ENCODE measurements at places on chromosomes 7 and 10.

- peak; percentile 55 for DNase-seq
These were observed 1.2 kb downstream of the TRDMT1 start for GRCh38 chr10:17200001-17200911.

- no peak for DNase-seq
These were observed 62.0 kb downstream of the VSTM4 start for GRCh38 chr10:49053053-49053997.

GRCh38 chr7:44305564-44306507 lies 19.6 kb downstream of the CAMK2B start:
- no peak for DNase-seq

- peak; percentile 60 for DNase-seq
These were observed 206.5 kb downstream of the SORCS1 start for GRCh38 chr10:106957823-106958588.

DNA sequence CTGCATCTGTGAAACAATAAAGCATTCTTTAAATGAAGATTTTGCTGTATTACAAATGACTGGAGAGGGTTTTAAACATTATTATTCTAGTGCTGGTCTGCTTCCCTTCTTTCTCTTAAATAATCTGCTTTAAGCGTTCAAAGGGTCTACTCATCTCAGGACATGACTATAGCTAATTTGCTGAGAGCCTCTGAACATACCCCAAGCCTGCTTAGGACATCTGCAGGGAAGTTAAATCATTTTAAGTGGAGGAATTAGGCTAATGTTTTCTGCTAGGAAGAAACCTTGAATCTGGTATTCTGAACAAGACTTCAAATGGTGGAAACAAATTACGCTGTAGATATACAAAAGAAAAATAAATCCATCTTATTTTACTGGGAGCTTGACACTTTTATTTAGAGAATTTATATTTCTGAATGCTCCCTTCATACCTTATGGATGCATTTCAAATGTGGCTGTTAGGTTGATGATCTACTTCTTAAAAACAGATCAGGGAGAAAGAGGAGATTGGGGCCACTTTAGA lies 124.4 kb upstream of the ITGB1 start:
- no peak for DNase-seq

GRCh38 chr7:135970682-135971365 lies 6.3 kb downstream of the MTPN start:
- DNase-seq, result peak; percentile 32

DNA sequence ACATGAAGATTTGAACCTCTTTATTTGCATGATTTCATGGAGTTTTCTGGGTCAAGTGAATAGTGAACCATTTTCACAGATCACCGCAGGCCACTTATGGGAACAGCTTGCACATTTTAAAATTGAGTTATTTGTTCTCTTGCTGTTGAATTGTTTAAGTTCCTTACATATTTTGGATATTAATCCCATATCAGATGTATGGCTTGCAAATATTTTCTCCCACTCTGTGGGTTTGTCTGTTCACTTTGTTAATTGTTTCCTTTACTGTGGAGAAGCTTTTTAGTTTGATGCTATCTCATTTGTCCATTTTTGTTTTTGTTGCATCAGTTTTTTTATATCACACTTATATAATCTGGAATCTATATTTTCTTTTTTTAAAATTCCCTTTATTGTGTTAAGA lies 14.1 kb upstream of the ZC3HAV1L start:
- DNase-seq, result no peak

- DNase-seq, result no peak
These were observed 295.2 kb downstream of the GATA3 start for GRCh38 chr10:8349610-8350249.

- no peak for DNase-seq
These were observed 31.7 kb downstream of the ZNF775 start for GRCh38 chr7:150410680-150411346.

Data from inflammatory macrophage (primary cell).